ENCODE measurements at places on chromosomes 7 and 10.

- DNase-seq = no peak
These were observed 53.7 kb downstream of the ASB4 start for GRCh38 chr7:95539426-95539825.

GRCh38 chr7:128917122-128917521, 6.6 kb upstream of the KCP start:
- no peak for DNase-seq

DNA sequence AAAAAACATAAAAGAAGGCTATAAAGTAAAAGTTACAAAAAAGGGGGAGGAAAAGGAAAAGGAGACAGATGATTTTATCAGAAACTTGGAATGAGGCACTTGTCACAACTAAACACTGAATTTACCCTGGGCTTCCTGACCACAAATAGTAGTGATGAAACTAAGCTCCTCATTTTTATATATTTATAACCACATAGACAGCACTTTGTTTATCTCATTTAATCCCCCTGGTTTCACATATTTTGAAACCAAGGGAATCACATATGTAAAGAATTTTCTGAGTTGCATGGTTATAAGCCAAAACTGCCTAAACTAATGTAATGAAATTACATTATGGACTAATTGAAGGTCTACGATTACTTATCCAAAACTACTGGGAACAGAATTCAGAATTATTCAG, 39.6 kb upstream of the MET start:
- DNase-seq = no peak

DNA sequence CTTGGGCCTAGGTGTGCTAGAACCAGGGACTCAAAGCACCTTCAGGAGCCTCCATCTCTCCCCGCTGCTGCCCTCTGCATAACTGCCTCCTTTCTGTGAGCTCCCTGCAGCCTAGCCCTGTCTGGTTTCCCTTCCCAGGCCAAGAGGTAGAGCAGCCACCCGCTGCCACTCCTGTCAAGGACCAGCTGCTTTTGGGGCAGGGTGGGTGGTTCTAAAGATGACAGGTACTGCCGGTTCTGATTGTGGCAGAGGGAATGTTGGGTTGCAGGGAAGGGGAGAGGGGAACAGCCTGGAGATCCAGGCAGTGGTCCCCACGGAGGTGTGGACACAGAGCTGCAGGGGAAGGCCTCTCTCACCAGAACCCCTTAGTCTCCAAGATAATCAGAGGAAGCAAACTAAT, 3.7 kb upstream of the FLNC start:
- DNase-seq = no peak

Data from GM20000 (cell line).